GM23248 (cell line): ENCODE measurements at places on chromosomes 3 and 15.

DNA sequence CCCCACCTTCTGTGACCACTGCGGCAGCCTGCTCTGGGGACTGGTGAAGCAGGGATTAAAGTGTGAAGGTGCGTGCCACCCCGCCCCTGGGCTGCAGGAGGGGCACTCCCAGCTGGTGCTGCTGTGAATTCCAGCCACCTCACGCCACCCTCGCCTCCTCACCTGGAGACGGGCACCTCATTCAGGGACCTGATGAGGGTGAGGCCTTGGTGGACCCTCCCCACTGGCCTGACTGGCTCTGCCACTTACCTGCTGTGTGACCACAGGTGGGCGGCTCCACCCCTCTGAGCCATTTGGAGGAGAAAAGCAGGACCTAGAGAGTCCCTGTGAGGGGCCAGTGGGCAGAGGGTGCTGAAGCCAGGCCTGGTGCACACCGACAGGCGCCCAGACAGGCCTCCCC lies 22.5 kb downstream of the PRKCD start:
- DNase-seq: no peak

DNA sequence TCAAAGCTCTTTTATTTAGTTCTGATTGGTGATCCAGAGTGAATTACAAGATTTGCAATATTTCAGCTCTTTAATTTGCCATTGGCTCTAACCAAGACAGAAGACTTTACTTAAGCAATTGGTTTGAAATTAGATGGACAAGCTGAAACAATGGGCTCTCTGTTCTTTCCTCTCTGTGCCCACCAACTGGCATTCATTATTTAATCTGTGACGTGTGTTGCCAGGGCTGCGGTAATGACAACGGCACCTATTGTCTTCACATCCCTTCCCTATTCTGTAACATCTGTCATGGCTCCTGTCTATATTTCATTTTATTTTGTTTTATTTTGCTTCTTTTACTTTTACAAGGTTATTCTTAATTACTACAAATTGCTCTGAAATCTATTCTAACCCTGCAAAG lies 33.9 kb downstream of the PLD1 start:
- DNase-seq: no peak

- DNase-seq: peak; percentile 65
These were observed 28.8 kb downstream of the TMED3 start for GRCh38 chr15:79339588-79340314.

- DNase-seq: no peak
These were observed 117.7 kb downstream of the C3orf38 start for GRCh38 chr3:88267441-88267840.
